ENCODE measurements at places on chromosomes 2 and 18.

GRCh38 chr2:57937456-57937855, 109.2 kb upstream of the VRK2 start:
- DNase-seq, result no peak

DNA sequence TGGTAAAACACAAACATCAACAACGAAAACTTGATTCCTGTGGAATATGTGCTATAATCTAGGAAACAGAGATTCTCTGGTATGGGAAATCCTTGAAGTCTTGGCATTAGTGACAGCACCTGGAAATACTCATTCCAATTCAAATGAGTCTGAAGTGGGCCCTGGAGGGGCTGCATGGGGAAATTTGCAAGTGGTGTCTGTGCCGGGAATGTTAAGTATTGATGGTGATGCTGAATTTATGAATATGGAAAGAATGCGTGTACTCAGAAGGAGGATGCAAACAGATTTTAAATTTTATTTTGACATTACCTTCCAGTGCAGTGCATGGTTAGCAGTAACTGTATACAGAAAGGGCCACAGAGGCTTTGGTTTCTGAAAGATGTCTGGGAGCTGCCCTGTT, 37.2 kb downstream of the PTPRM start:
- no peak for DNase-seq

- no peak for DNase-seq
Observed at GRCh38 chr2:120871881-120872620, 136.4 kb downstream of the GLI2 start.

DNA sequence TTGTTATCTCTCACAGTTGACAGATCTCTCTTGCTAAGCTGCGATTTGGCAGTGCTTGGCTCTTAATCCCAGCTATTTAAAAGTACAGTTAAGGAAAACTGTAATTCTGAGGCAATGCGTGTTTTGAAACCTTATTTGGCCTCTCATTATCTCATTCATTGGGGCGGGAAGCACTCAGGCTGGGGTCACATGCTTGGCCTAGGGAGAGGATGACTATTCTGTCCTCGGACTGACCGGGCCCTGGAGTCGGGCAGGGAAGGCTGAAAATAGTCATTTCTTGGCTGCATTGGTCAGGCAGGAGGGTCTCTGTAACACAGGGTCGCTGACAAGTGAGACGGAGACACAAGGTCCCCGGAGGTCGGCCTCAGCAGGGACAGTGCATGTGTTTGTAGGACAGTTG, 20.2 kb upstream of the EMILIN2 start:
- no peak for DNase-seq

- no peak for DNase-seq
Observed at GRCh38 chr2:114543236-114543766, 100.9 kb downstream of the DPP10 start.

DNA sequence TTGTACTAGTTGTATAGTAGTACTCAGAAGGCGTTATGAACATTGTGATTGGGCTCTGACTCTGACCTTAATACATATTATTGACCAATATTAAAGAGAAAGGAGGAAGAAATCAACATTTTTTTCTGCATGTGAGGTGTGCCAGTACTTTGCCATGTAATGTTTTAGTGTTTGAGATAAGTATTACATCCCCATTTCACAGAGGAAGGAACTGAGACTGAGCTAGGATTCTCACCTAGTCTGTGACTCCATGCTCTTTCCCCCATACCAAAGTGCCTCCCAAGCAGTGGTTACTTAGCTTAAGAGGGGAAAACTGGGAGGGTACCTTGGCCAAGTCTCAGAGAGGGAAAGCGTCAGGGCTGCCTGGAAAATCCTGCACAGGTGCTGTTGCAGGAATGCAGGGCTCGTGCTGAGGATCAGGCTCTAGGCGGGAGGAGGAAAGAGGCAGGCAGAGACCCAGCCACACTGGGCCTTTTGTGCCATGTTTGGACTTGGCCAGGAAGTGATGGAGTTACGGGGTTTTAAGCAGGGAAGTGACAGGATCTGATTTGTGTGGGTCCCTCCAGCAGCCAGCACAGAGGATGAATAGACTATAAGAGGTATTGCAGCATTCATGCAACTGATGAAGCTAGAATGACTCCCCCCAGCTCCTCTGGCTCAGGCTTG, 1.7 kb downstream of the PNKD start:
- DNase-seq, result no peak
